Esophagus squamous epithelium (tissue), 5 donors: ENCODE measurements at places on chromosomes 16 and 17.

DNA sequence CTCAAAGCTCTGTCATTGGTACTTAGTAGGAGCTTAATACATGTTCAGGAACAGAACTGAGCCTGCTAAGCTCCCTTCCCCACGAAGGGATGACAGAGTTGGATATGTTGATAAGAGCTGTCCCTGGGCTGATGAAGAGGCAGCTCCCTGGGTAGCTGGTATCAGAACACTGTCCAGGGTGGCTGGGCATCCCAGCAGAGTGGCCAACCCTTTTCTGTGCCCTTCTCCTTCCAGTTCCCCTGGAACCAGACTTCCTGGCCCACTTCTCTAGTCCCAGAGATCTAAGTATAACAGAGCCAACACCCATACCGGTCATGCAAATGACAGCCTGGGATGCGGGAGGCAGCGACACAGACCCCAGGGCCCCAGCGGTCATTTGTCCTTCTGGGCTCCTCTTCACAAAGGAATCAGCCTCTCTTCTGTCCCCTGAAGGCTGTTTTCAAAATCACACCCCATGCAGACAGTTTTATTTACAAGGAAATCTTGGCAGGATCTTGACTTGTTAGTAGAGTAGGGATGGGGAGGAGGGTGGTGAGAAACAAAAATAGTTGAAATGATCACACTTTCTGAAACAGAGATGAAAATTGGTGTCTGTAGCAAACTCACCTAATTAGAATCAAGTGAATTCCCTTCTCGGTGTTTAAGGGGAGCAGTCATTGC, 1.4 kb upstream of the RHBDL3 start:
- no peak for DNase-seq

GRCh38 chr16:14961405-14962186, 13.2 kb upstream of the PDXDC1 start:
- no peak for DNase-seq

- no peak for DNase-seq
Observed at GRCh38 chr16:57530522-57531252, 5.7 kb downstream of the CCDC102A start.

GRCh38 chr16:79863128-79864031, 262.8 kb upstream of the MAF start:
- DNase-seq, result no peak

DNA sequence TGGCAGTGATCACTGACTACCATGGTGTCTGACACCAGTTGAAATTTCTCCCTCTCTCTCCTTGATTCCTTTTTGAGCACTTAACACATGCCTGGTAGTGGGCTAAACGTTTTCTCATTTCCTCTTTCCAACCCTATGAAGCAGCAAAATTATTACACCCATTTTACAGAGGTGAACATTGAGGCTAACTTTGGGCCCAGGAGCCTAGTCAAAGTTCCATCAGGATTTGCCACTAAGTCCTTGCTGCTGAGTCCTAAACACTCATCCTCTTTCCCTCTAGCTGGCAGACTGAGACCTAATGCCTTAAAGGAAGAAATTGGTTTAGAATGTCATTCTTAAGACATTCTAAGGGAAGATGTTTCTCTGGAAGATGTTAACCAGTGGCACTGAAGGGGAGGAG, 74.7 kb upstream of the IRX3 start:
- no peak for DNase-seq

DNA sequence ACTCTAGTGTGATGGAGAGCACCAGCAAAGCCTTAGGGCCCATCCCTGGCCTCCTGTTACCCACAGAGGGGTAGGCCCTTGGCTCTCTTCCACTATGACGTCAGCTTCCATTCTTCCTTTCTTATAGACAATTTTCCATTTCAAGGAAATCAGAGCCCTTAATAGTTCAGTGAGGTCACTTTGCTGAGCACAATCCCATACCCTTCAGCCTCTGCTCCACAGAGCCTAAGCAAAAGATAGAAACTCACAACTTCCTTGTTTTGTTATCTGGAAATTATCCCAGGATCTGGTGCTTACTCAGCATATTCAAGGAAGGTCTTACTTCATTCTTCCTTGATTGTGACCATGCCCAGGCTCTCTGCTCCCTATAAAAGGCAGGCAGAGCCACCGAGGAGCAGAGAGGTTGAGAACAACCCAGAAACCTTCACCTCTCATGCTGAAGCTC, at the start of gene CCL8:
Gene CCL8 (plus strand): TSS at position 397 of the 445 bp plus-strand sequence. CDS start 67 bp downstream, outside the sequence.
- DNase-seq, result no peak

- DNase-seq, result no peak
Observed at GRCh38 chr16:62363501-62363900, 327.3 kb upstream of the CDH8 start.

GRCh38 chr17:40622509-40622928, 25.1 kb downstream of the SMARCE1 start:
- no peak for DNase-seq

DNA sequence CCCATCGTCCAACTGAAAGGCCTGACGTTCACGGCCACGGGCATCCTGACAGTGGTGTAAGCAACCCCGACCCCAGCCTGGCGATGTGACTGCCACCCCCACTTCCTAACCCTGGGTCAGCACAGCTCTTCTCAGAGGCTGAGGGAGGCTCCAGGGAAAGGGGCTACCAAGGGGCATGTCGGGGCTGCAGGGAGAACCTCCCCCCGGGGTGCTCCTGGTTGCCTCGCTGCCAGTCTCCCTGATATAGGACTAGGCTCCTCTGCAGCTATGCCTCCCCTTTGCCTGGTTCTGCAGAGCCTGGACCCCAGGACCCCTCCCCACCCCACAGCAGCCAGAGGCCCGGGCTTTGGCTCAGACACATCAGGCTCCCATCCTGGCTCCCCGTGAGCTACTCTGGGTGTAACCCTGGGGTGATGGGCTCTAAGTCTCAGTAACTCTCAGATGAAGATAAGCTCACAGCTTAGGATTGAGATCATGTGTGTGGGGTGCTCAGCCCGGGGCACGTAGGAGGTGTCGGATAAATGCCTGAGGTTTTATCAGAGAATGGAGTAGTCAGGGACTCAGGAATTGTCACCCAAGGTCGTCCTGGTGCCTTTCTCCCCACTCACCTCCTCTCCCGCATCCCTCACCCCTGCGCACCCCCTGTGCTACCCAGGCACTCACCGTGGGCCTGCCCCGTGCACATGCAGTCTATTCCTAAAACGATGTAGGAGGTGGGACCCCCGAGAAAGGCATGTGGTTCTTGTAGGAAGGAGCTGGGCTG, 10.6 kb downstream of the ITGAD start:
- DNase-seq, result no peak

GRCh38 chr17:55692276-55692675, 30.4 kb downstream of the TMEM100 start:
- no peak for DNase-seq

DNA sequence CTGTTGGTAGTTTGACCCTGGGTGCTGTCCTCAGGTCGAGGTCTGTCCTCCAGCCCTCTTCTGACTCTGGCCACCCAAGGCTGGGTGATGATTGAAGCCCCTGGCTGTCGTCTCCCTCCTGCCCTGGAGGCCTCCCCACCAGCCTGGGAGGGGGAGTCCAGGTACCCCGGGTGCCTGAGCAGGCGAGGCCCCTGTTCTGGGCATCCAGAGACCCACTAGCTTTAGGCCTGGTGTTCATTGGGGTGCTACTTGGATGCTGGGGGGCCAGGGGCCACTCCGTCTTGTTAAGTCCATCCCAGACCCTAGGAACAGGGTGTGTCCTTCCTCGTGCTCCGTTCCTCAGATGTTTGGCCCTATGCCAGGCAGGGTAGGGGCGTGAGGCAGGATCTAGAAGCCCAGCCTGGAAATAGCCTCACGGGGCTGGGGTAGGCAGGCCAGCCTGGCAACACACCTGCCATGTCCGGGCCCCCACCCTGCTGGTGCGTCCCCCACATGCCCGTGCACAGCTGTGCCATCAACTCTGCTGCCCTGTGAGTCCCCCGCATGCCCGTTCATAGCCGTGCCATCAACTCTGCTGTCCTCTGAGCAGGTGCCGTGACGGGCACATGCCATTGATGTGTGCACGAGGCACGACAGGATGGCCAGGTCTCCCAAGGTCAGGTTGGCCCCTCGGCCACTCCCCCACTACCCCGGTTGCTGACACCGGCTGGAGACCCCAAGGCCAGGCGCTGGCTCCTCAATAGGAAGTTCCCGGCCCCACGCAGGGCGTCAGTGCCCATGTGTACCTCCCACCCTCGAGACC, 36.9 kb downstream of the GINS2 start:
- no peak for DNase-seq

DNA sequence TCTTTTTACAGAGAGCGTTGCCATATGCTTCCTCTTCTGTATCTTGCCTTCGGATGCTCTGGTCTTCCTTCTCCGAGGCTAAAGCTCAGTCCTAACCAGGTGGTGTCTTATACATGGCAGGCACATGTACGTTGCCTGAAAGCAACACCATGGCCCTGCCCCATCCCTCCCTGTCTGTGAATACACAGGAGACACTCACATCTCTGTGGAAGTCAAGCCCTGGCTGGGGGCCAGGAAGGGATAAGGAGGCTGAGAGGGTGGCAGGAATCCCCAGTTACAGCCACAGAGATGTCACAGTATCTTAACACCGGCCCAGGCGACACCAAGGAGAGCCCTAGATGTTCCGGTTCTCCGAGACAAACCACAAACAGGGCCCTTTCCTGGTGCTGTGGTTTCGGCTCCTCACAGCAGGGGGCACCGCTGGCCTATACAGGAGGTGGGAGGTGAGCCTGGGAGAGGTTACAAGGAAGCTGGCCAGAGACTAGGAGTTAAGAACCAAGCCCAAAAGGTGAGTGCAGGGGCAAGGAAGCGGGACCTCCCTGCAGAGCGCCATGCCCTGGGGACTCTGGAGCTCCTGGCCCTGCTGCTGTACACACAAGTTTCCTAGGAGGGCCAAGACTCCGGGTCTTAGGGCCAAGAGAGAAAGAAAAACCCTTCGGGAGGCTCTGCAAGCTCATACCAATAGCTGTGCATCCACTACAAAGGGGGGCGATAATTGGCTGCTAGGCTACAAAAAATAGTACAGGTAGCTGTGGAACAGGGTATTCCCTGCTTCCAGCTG, 41.7 kb downstream of the SRL start:
- no peak for DNase-seq

- no peak for DNase-seq
Observed at GRCh38 chr17:77435272-77436057, 294.7 kb downstream of the SEC14L1 start.

DNA sequence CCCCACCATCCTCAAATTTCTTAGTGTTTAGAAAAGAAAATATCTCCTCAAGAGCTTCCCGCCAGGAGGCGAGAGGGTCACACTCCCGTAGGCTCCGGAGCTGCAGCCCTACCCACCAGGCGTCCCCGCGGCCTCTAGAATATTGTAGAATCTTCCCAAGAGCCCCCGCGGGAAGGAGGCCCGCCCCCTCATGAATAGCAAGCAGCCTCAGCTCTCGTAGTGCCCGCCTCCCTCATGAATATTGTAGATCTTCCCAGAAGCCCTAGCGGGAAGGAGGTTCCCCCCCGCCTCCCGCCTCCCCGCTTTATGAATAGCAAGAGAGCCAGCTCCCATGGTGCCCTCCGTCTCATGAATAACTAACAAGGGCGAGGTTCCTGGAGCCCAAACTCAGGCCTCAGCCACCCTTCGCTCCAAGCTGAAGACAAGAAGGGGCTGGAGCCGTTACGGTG, at the start of gene FBXO47:
Gene FBXO47 (minus strand): TSS at position 114 of the 449 bp plus-strand sequence. CDS start 4,378 bp downstream, outside the sequence.
- DNase-seq, result peak; percentile 64

GRCh38 chr17:45384047-45384788, 48.5 kb downstream of the ARHGAP27 start:
- DNase-seq, result no peak

- no peak for DNase-seq
Observed at GRCh38 chr17:17084941-17085340, 42.7 kb downstream of the MPRIP start.

- no peak for DNase-seq
Observed at GRCh38 chr17:16516594-16517051, 24.6 kb upstream of the LRRC75A start.

GRCh38 chr17:50604513-50604912, 30.2 kb upstream of the ABCC3 start:
- no peak for DNase-seq

GRCh38 chr17:82548681-82549303, 29.3 kb downstream of the FOXK2 start:
- no peak for DNase-seq

DNA sequence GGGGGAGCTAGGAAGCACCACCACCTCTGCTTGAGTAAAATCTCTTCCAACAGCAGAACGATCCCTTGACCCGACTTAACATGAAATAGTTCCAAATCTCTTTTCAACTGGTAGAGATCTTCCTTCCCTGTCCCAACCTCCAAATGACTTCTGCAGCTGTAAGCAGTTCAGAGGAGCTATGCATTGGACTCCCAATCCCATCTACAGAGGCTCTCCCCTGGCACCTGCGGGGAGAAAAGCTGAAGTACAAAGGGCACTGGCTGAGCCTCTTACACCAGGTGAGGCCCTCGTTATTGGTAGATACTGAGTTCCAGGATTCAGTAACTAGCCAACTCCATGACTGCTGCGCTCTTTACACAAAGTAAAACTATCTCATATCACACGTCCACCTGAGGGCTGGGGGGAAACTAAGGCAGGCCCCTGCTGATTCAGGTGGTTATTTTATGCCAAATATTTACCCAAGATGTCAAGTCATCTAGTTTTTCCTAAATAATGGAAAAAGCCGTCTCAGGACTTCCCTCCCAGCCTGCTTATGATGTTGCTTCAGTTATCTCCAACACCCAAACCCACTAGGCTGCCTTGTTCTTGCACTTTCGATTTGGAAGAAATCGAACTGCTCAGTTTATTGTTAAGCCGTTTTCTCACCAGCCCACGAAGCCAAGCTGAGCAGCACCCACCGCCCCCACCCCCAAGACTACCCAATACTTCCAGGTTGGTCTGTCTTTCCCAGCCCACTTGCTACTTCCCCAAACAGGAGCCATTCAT, 3.2 kb downstream of the ACTG1 start:
- DNase-seq, result no peak

- DNase-seq, result no peak
Observed at GRCh38 chr17:71176331-71176730, 944.5 kb upstream of the SOX9 start.

DNA sequence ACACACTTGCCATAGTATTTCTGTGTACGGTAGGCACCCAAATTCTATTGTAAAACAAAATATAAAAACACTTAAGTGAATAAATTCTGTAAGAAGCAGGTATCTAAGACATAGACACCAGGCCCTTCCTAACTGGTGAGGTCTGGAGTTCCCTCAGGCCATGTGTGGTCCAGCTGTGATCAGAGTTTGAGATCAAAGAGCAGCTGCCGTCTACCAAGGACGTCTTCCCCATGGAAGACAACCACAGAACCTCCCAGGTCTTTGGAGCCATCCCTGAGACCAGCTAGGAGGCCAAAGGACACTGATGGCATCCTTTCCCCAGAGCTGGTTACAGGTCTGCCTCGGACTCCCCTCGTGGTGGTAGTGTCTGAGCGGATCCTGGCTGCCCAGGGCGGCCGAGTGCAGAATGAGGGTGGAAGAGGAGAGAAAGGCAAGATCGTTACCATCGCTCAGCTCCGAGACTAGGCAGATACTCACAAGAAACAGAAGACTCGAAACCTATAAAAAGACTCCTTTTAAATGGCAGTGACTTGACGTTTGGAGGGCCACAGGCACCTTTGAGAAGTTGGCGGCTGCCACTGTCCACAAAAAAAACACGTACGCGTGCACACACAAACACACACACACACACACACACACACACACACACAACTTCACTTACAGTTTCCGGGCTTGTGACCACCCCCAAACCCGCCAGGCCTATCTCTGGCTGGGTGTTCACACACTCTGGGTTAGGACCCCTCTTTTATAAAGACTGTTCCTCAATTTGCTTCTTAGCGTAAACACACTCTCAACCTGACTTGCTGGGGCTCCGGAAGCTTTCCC, 7.5 kb downstream of the TIMP2 start:
- no peak for DNase-seq
